ENCODE measurements at places on chromosomes 1 and 21. TPM values are rescaled to one million over a fixed set of nuclear protein-coding genes. Genes with fewer than 3 reads are reported as not detected.

- peak; percentile 21 for DNase-seq
Observed at GRCh38 chr1:51877434-51878307, 856 bp downstream of the NRDC start.

DNA sequence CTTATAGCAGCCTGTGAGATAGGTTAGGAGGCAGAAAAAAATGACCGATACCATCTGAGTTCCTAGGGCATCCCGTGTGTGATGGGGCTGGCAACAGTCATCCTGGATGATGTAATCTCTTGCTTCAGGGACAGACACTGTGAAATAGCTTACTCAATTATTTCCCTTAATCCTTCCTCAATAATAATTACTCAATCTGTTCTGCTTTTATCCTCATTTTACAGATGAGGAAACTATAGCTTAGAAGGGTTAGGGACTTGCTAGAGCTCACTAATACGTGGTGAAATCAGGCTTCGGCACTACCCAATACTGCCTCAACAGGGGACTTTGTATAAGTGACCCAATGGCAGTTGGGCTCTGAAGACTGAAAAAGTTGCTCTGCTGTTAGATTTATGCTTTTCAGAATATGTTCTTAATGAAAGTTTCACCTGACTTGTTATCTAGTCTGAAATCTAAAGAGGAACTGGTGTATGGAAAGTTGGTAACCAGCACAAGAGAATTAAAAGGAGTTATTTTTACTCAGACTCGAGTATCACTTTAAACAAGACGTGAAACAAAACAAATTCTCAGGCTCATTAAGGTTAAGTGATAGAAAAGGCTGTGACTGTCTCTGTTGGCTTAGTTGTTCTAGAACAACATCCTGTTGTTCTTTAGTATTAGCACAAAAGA is 14.4 kb downstream of the CD55 start:
- DNase-seq, result no peak

The CBR3 gene
- total RNA-seq, result 33.6 TPM

DNA sequence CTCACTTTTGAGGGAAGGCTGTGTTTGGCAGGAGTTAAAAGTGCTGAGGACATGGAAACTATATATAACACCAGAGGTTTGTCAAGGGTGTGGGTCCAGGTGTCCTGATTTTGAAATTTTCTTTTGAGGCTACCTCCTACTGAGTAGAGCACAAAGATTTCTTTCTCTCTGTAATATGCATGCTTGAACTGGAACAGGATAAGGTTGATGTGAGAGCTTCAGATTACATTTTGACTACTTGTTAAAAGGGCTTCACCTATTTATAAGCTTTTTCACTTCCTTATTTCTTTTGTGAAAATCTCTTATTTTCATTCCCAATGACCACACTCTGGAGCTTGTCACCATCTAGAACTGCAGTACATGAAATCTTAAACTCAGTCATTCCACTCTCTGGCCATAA is 59.8 kb upstream of the PLA2G4A start:
- DNase-seq, result no peak

DNA sequence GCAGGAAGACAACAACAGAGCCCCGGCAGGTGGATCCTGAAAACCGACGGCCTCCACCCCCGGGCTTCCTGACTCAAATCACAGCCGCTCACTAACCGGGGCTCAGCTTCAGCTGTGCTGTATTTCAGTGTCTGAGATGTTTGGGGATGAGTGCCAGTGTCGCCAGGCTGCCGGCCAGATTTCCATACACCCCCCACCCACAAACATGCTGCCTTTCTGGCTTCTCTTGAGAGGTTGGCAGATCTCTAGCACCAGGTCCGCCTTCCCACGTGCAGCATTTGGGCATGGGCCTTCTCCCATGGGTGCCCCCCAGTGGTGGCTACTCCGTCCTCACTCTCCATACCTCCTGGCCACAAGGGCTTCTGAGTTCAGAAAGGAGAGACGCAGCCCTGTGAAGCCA is 34.8 kb downstream of the KCNAB2 start:
- DNase-seq, result no peak

DNA sequence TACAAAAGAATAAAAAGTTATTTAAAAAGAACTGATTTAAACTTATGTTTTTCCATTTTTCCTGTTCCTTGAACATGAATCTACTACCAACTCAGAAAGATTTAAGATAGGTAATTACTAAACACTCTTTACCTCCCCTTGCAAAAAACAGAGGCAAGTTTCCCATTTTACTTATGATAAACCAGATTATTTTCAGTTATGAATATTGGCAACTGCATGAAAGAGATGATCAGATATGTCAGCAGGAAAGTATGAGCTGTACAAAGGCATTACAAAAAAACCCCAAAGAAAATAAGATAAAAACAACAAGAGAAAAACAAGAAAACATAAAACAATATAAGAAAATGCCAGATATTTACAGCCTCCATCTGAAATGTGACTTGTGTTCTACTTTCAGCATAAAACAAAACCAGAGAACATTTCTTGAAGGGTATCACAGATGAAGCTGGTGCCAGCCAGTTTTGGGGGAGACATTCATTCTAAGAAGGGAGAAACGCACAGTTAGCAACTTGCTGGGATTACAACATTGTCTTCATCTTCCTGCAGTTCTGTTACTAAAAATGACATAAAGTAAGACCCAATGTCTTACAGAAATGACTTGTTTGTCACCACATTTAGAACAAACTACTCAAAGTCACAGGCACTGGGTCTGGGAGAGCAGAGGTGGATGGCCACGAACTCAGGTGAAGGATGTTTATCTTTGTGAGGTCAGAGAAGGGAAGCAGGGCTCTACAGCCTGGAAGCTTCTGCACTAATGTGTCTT is 19.1 kb downstream of the ZC3H12A start:
- DNase-seq, result no peak

DNA sequence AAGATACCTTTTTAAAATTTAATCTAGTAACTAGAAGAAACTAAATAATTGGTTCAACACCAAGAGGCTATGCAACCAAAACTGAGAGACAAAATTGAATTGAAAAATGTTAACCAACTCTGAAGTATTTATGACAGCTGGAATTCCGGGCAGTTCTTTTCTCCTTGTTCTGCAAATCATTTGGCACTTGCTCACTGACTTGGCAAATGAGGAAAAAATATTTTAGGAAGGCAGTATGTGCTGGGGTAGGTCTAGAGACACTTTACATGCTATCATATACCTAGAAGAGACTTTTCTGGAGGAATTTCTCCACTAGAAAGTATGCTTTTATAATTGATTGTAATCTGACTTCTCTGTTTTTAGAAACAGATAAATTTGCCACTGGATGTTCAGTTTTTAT is 22.1 kb upstream of the SH3D21 start:
- DNase-seq, result no peak

GRCh38 chr1:156958247-156958714 is 37.8 kb downstream of the LRRC71 start:
- no peak for DNase-seq

GRCh38 chr1:36156329-36157114 is 562 bp downstream of the MAP7D1 start:
- peak; percentile 50 for DNase-seq

DNA sequence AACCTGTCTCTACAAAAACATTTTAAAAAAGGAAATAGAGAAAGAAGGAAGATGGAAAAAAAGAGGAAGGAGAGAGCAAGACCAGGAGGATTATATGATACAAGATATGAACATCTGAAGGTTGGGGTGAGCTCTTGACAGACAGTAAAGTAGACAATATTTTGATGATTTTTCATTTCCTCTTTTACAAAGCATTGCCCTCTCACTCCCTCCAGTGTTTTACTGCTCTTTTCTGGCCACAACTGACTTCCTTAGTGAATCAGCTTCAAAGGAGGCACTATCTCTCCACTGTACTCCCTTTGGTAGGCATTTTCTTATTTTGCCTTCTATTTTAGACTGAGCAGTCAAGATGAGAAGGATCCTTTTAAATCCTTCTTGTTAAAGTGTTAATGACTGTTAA is 296.7 kb downstream of the KCTD3 start:
- DNase-seq, result no peak

The LENEP gene
- not detected for total RNA-seq

- no peak for DNase-seq
Observed at GRCh38 chr1:200453553-200453905, 43.7 kb upstream of the ZNF281 start.
